ENCODE measurements at places on chromosomes 3 and 15.

GRCh38 chr3:180457225-180457624 is 144.7 kb upstream of the TTC14 start:
- no peak for DNase-seq

DNA sequence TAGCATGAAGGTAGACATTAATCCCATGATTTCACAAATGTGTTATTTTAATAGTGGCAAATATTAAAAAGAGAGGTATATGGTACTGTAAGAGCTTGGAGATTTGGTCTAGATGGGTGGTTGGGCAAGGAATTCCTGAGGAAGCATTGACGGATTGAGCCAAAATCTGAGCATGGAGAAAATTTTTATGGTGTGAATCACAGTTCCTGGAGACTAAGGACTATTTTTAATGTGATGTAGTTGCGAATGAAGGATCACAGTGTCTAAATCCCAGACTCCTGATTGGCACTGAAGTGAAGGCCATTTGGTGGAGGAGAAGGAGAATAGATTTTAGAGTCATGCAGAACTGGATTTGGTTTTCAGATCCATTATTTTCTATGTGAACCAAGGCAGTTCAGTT is 188.7 kb upstream of the FEZF2 start:
- peak; percentile 78 for DNase-seq

DNA sequence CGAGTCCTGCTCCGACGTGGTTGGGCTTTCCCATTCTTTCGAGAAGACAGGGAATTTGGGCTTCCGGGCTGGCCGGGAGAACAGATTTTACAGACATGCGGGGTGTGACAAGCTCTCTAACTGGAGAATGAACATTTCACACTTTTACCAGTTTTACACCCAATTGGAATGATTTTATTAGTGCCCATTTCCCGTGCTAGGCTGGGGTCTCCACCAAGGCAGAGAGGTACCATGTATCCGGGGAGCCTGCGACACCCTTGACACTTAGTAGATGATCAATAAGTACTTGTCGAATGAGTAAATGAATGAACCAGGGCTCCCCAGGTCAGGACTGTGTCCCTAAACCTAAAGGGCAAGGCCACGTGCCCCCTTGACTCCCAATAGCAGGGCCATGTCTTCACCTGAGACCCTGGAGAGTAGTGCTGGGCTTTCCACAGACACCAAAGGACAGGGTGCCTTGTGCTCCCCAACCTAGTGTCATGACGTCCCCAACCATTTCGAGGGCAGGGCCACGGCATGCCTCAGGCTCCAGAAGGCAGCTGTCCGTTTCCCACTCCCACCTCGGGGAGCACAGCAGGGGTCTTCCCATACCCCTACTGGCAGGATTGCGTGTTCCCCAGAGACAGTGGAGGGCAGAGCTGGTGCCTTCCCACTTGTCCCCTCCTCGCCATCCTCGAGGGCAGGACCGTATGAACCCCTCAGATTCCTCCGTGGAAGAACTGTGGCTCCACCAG is 679 bp upstream of the MYD88 start:
- DNase-seq: no peak

DNA sequence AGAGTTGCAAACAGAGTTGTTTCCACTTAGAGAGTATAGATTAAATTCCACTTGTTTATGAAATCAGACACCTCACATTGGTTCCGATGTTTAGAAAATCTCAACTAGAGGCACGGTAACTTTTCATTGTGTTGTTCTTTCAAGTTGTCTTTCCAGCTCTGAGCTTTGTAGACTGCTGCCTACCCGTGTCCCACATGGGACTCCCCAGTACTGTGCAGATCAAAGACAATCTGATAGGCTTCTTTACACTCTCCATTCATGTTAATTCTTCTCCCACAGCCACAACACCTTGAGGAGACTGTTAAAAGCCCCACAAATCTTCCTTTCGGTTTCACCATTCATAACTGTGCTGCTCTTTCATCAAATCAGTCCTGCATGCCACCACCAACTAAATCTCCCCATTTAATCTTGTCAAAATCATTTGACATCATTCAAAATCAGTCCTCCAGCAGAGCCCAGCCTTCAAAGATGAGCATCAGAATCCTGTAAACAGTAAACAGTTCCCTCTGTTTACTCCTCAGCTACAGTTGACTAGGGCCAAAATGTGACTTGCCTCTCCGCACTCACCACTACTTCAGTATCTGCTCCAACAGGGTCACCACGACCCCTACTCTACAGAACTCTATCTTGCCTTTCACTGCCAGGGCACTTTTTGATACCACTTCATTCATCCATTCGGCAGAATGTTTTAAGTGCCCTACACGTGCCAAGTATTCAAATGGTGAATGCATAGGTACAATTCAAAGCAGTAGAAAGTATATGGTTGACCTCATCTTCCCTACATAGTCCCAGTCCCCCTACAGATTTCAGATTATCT is 8.3 kb downstream of the ANXA2 start:
- DNase-seq: no peak

GRCh38 chr3:138371070-138371965 is 22.9 kb downstream of the MRAS start:
- no peak for DNase-seq

- no peak for DNase-seq
Observed at GRCh38 chr3:81452418-81452817, 309.0 kb downstream of the GBE1 start.

GRCh38 chr15:39934397-39935071 is 619 bp downstream of the EIF2AK4 start:
- DNase-seq: peak; percentile 37

DNA sequence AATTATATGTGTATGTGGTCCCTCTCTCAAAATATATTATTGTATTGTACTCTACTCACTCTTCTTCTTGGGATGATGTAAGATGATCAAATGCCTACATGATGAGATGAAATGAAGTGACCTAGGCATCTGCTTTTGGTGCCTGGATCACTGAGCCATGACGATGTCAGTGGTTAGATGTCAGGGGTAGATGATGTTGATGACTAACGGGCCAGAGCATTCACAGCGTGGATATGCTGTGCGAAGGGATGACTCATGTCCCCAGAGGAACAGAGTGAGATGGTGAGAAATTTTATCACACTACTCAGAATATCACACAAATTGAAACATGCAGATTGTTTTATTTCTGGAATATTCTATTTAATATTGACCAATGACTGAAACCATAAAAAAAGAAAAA is 233.9 kb upstream of the CADM2 start:
- peak; percentile 88 for DNase-seq

DNA sequence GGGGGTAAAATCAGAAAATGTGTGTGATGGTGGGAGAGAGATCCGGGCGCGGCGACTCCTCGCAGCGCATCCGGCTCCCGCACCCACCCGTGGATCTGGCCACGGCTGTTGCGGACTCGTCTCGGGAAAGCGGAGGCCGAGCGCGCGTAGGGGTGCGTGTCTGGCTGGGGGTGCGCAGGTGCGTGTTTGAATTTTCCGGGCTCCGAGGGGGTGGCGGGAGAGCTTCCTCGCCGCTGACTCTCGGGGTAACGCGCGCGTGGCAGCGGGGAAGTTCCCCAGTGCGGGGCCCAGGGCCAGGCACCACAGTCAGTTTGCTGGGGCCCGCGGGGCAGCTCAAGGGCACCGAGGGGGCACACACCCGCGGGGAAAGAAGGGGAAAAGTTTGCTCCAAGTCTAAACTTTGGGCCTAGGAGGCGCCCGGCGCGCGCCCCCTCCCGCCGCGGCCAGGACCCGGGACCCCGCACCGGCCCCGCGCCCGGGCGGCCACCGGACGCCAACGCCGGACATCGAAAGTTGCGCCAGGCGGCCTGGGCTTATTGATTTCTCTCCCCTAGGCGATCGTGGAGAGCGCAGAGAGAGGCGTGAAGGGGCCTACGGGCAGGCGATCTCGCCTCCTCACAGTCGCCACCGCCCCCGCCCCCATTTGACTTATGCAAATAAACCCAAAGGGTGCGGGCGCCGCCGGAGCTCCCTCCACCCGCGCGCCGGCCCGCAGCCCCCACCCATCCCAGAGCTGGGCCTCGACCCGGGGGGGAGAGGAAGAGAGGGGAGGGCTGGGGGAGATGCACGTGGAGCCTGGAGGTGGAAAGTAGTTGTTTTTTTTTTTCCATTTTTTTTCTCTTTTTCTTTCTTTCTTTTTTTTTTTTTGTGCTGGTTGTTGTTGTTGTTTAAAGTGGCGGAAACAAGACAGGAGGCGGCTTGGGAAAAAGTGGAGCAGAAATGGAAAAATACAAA is 639 bp downstream of the FOXP1 start:
- peak; percentile 80 for DNase-seq

GRCh38 chr3:128009952-128010846 is 42.0 kb upstream of the SEC61A1 start:
- peak; percentile 95 for DNase-seq

DNA sequence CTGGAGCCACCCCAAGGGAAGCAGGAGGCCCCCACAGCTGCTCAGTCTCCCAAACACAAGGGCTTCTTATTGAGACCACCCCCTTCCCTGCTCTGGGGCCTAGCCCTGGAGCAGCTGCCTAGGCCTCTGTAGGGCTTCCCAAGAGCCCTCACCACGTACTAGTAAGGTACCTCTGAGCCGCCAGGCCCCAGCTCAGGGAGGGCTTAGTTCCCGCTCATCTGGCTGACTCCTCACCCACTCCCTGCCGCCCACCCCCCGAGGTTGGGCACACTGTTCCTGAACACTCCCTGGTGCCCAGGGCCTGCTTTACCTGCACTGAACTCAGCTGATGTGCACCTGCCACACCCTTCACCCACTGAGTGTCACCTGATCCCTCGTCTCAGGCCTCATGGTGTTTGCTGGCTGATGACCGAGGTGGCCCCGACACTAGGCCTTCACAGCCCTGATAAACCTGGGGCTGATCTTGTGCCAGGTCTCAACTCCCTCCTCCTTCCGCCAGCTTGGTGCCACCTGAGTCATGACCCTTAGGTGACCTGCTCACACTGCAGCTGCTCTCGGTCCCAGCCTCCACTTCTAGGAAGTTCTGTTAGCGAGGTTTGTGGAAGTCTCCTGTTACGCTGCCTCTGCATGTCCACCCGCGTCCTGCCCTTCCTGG is 18.0 kb upstream of the SPTBN5 start:
- no peak for DNase-seq

- DNase-seq: no peak
Observed at GRCh38 chr15:77179541-77179998, 108.7 kb upstream of the TSPAN3 start.

DNA sequence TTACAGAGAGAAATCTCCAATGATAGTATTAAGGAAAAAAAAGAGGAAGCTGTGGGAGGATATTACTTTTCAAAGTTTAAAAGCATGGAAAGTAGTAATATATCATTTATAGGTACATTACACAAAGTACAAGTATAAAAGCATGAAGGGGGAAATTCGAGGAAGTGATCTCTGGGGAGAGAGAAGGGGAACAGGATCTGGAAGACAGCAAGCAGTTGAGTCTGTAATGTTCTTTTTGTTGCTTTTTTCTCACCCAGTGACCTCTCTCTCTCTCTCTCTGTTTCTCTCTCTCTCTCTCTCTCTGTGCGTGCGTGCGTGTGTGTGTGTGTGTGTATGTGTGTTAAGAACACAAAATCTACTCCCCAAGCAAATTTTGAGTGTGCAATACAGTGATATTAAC is 10.2 kb downstream of the C3orf20 start:
- DNase-seq: no peak
